ENCODE measurements at places on chromosomes 7 and 10.
A peak's percentile ranks its signal among the peaks of the same experiment; 100 is the strongest.

DNA sequence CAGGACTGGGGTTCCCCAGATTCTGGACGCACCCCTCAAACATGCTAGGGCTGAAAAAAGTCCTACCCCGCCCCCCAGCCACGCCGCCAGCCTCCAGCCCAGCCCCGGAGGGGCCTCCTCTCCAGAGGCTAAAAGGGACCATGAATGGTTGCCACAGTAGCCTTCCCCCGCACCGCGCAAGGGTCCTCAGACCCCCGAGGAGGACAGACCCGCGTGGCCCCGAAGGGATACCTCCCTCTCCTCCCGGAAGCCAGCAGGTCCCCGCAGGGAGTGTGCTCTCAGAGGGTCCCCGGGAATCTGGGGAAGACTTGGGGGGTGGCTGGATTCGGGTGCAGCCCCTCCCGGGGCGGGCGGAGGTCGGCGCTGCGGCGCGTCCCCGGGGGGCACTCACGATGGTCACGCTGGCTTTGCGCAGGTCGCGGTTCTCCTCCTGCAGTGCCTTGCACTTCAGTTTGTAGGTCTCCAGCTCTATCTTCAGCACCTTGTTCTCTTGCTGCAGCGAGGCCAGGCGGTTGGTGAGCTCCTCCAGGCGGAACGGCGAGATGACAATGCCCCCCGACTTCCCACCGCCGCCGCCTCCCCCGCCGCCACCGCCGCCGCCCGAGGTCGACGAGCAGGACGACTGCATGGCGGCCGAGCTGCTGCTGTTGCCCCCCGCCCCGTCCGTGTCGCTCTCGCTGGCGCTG lies 482 bp downstream of the CCDC6 start:
- DNase-seq: no peak

GRCh38 chr10:14416308-14416700 lies 85.6 kb upstream of the FRMD4A start:
- DNase-seq: no peak

GRCh38 chr7:73758581-73759138 lies 11.4 kb downstream of the CLDN3 start:
- DNase-seq: no peak

DNA sequence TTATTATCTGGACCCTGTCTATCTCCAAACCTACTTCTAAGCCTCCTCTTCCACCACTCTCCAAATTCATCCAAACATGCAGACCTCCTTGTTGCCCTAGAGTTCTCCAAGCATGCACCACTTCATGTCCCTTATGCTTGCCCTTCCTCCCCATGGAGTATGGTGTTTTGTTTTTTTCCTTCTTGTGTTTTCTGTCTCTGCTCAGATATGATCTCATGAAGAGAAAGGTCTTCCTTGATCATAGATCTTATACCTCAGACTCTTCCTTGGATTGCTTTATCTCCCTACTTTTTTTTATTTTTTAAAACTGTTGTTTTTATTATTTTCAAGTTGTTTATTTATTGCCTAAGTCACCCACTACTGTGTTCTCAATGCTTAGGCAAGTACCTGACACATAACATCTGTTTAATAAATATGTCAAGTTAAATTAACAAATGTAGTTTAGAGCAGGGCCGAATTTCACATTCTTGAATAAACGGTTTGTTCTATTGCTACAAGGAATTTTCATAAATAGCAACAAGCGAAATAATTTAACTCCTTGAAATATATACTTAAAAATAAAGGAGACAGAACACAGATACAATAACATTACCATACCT lies 84.5 kb downstream of the HGF start:
- no peak for DNase-seq

DNA sequence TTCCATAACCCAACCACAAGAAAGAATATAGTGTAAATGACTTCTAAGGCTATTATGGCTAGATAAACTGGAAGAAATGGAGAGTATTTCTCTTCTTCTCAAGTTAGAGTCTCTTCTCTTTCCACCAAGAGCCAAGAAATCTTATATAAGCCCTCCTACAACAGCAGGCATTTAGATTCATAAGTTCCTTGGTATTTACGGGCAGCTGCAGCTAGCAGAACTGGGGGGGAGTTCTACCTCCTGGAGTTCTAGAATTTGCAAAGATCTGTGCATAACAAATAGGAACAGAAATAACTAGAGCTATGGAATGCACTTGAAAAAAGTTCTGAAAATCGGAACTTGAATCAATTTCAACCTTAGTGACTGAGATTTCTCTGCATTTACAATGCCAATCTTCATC lies 715.2 kb upstream of the GRM3 start:
- no peak for DNase-seq

GRCh38 chr7:155252892-155253501 lies 44.7 kb upstream of the INSIG1 start:
- no peak for DNase-seq

GRCh38 chr7:41428381-41428780 lies 274.5 kb downstream of the INHBA start:
- no peak for DNase-seq

- peak; percentile 85 for DNase-seq
Measured at GRCh38 chr10:63628526-63629362, 107.5 kb downstream of the REEP3 start.

Data from AML-193 (cell line).